Left colon (tissue), 2 donors: ENCODE measurements at places on chromosomes 12 and 14. TPM values are rescaled to one million over a fixed set of nuclear protein-coding genes. Genes with fewer than 3 reads are reported as not detected.

GRCh38 chr14:33972583-33973081, 21.8 kb upstream of the EGLN3 start:
- no peak for DNase-seq

- DNase-seq = no peak
Measured at GRCh38 chr14:41607304-41607775, 664 bp downstream of the LRFN5 start.

GRCh38 chr14:30362369-30363218, 196.4 kb upstream of the G2E3 start:
- DNase-seq = no peak

DNA sequence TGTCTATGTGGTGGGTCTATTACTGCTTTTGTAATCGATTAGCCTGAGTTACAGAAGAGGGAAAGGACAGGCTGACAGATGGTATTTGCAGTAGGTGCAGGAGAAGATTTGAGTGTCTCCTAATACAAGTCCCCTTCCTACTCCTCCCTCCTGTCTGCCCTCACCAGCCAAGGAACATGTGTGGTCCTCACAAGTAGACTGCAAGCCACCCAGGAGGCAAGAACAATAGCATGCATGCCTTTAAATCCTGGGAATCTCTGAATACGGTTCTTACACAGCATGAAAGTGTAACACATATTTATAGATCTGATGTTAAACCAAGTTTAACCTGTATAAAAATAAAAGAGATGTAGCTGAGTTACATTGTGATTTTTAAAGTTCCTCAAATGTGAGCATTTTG, 117.0 kb downstream of the PTCSC3 start:
- no peak for DNase-seq

DNA sequence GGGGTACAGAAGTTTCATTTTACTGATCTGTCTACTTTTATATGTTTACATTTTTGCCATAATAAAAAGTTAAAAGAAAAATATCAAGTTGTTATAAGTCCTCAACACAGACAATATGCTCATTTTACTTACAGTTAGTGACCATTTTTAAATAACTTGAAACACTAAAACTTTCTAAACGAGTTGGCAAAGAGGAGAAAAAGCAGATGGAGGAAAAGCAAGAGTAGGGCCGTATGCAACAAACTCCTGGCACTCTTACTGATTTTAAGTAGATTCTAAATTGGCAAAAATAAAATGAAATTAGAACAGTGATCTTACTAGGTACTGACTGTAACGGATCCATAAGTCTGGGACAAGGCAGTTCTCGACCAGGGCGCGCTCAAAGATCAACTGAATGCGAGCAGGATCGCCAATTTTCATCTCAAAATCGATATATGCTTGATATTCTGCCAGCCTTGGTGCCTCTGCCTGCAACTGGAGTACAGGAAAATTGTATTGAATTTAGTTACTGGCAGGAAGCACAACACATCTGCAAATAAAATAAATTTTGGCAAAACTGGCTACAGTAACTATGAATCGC, 22.3 kb downstream of the SART3 start:
- no peak for DNase-seq

TMEM119 gene
- total RNA-seq = 3.6 TPM

- DNase-seq = peak; percentile 19
Measured at GRCh38 chr14:22131749-22132476, 457.1 kb downstream of the DAD1 start.

DNA sequence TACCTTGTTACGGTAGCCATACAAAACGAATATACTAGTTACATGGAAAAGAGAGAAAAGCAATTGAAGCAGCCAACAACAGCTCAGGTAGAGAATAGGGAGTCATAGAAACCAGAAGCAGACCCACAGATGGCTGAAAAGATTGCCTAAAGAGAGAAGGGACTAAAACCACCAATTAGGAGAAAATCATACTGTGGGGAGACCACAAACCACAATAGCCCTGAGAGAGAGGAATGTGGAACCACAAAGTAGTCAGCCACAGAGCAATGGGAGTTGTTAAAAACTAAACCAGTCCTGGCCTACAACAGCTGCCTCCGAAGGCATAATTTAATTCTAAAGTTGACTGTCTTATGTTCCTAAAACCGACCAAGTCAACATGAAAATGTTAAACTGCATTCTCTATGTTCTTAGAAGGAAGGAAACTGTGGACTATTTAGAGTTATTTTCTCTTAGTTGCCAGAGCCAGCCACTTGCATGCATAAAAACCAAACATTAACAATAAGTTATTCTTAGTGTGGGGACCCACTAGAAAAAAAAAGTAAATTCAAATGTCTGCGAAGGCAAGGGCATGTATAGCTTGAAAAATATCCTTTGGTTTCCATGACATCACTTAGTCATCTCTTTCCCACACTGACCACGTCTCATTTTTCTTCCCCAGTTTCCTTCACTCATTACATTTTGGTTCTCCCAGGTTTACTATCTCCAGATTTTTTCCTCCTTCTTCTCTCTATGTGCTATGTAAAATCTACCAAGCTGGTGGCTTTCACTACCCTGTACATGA, 398.1 kb downstream of the NOVA1 start:
- no peak for DNase-seq

DNA sequence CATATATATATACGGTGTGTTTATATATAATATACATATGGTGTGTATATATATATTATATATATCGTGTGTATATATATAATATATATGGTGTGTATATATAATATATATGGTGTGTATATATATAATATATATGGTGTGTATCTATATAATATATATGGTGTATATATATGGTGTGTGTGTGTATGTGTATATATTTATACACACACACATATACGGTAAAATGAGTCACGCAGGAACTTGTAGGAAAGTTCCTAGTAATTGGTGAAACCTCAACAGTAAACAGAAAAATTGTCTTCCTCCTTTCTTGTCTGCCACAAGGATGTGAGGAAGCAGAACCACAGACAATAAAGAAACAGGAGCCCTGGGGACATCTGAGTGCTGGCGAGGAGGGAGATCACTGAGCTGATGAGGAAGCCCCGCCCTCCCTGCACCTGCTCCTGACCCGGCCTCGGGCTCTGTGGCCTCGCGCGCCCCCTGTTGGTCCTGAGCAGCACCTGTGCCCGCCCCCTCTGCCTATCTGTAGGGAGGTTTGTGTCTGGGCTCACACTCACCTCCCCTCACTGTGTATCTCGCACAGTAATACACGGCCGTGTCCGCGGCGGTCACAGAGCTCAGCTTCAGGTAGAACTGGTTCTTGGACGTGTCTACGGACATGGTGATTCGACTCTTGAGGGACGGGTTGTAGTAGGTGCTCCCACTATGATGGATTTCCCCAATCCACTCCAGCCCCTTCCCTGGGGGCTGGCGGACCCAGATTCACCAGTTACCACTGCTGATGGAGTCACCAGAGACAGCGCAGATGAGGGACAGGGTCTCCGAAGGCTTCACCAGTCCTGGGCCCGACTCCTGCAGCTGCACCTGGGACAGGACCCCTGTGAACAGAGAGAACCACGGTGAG, 1079.4 kb downstream of the TMEM121 start:
- peak; percentile 32 for DNase-seq

TMEM121 gene
- 0.95 TPM for total RNA-seq

CMKLR1 gene
- 2.5 TPM for total RNA-seq

TSPAN19 gene
- total RNA-seq = not detected

CCDC175 gene
- total RNA-seq = 0.42 TPM

GRCh38 chr12:67222302-67222701, 46.9 kb upstream of the CAND1 start:
- no peak for DNase-seq

DNA sequence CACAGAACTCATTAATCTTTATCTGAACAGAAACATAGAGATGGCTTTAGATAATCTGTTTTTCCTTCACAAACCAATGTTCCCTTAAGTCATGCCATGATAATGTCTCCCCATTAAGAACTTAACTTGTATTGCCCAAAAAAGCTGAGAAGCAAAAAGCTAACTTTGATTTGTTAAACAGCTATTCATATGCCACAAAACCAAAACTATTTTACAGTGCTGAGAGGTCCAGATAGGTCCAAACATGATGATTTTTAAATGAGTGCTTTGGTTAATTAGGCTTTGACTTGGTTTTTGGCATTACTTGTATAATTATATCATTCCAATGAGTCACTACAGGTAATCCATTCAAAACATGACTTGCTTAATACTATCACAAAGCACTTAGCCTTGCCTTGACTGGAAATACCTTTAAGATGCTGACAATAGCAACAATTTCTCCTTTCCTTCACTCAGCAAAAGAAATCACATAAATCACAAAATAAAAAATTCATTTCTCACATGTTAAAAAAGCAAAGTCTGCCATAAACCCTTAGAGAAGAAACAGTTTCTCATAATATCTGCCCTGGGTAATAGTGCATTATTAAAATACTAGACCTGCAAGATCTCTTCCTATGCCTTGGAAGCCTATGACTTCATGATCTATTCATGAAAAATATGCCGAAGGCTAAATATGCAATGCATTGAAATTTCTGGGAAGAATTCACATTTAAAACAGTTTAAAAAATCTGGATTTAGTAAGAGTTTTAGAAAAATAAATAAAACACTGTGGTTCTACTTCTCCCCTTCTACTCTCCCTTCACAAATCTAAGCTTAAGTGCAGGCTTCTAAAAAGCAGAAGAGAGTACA, 52.0 kb upstream of the SAV1 start:
- DNase-seq = no peak

CELA1 gene
- not detected for total RNA-seq

TAS2R9 gene
- not detected for total RNA-seq

GRCh38 chr12:83161456-83161855, 474.8 kb downstream of the TMTC2 start:
- DNase-seq = no peak

GRCh38 chr12:24608637-24609285, 340.1 kb downstream of the BCAT1 start:
- no peak for DNase-seq

GRCh38 chr12:98721204-98721702, 76.2 kb downstream of the APAF1 start:
- DNase-seq = no peak

DNA sequence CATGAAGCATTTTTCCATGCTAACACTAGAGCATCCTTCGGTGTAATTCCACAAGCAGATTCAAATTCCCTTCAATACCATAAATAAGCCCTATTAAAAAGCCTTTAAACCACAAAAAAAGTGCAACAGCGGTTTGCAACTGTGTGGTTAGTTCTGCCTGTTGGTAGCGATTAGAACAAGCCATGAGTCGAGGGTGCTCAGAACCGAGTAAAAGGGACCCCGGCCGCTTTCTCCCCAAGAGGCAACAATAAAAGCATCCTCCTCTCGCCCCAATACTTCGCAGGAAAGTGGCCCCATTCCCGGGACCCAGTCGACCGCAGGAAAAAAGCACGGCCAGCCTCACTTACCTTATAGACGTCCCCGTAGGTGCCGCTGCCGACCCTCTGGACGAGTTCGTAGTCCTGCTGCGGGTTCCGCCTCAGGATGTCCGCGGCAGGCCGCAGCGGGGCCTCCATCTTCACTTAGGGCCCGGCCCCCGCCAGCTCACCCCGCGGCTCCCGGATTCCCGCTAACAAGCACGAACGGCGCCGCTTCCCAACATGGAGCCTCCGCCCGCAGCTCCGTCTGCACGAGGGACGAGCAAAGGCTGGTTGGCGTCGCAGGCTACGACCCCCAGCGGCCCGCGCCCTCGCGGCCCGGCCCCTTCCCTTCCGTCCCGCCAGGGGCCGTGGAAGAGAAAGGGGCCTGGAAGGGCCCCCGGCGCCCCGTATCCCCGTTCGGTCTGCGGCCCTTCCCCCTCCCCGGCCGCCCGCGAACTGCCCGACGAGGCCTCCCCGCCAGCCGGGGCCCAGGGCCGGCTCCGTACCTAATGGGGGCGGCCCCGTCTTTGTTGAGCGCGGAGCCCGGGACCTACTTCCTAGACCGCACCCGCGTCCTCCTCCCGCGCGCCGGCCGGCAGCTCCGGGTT, 521 bp downstream of the MAP4K5 start:
- DNase-seq = peak; percentile 51

DNA sequence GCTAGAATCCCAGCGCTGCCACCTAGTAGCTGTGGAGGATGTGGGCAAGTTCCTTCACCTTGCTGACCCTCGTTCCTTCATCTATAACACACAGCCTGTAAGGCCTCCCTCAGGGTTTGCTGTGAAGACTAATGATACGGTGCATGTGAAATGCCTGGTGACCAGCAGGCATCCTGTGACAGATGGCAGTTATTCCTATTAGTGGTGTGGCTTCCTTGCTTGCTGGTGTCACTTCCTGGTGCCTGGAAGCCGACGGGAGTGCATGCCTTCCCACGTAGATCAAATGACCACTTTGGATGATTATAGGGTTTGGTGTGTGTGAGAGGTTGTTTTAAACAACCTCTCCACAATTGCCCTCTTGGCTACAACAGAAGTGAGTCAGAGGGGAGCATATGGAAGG, 894.9 kb downstream of the VRK1 start:
- DNase-seq = no peak

GRCh38 chr14:95026851-95027463, 130.4 kb downstream of the DICER1 start:
- DNase-seq = no peak

DNA sequence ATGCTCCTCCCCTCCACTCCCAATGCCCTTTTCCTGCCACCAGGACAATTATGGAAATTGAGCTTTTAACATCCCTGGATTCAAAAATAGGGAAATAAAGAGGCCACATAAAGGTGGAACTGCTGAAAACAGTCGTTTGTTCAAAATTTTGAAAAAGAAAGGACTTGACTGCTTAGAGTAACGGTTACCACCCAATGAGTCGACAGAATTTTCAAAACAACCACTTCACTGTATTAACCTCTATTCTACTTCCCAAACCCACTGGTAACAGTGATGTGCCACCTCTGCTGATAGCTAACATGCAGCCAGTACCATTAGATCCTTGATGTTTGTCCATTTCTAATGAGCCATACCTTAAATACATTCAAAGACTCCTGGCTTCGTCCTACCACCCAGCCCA, 4.9 kb downstream of the ST8SIA1 start:
- DNase-seq = no peak

- no peak for DNase-seq
Measured at GRCh38 chr12:1587927-1588574, 6.3 kb downstream of the FBXL14 start.

GRCh38 chr14:91027561-91027960, 32.9 kb downstream of the RPS6KA5 start:
- DNase-seq = no peak

ANAPC7 gene
- 27.3 TPM for total RNA-seq

DNA sequence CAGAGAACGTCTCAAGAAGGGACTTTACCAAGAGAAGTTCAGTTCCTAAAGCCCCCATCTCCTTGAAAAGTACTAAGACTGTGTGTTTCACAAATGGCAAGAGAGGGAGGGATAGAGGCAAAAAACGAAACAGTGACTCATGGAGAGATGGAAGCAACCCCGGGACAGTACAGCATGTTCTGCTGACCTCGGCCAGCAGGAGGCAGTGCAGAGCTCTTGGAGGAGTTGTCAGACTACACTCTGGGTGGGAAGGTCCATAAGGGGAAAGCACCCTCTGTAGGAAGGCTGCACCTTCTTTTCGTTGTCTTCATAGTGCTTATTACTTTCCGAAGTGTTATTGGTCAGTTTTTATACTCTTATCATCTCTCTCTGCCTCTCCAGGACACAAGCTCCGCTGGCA, 525.2 kb upstream of the CCDC196 start:
- DNase-seq = peak; percentile 70

PHLDA1 gene
- total RNA-seq = 4.9 TPM

SLC17A8 gene
- 15.2 TPM for total RNA-seq

SSPN gene
- 20.6 TPM for total RNA-seq

RIMBP2 gene
- total RNA-seq = 5.6 TPM

FOXN4 gene
- not detected for total RNA-seq
